T-helper 2 cell treated with Interferon-gamma antibody and Interleukin-4, amounts not matched to agents 100 ng/mL and 5 ng/mL, for 36 hours (primary cell): ENCODE measurements at places on chromosomes 4 and X. TPM values are rescaled to one million over a fixed set of nuclear protein-coding genes. Genes with fewer than 3 reads are reported as not detected.

Gene USP17L19
- not detected in 2 replicates for total RNA-seq

Gene RASGEF1B
- total RNA-seq, result 0.57 and 1.1 TPM in 2 replicates

Gene C4orf51
- total RNA-seq, result not detected in 2 replicates

Gene SPANXN1
- total RNA-seq, result not detected in 2 replicates

Gene CTAG2
- total RNA-seq, result not detected in 2 replicates

Gene CDX4
- total RNA-seq, result not detected in 2 replicates
